Sigmoid colon (tissue), 7 donors: ENCODE measurements at places on chromosomes 11 and 22. TPM values are rescaled to one million over a fixed set of nuclear protein-coding genes. Genes with fewer than 3 reads are reported as not detected.

DNA sequence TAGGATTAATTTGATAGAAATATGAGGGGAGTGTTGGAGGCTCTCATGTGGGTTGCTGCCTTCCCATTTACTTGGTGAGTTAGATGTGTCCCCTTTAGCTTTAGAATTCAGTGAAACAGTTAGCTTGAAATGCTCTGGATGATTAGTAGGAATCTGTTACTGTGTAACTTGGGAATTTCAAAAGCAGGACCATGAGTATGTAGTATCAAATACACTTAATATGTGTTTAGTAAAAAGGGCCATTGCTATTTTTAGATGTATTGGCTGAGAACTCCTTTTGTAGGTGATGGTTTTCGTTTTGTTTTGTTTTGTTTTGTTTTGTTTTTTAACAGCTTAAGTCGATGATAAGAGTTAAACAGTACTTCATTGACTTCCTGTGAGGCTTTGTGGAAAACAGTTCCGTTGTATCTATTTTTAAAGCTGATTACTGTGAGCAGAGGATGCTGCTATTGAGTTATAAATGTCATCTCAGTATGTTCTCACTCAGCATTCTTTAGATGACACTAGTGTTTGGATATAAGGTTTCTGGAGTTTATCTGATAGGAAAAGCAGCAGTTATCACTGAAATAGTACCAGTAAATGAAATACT is 53.5 kb downstream of the MCAM start:
- DNase-seq: no peak

Gene GSTP1
- total RNA-seq: 702 TPM

DNA sequence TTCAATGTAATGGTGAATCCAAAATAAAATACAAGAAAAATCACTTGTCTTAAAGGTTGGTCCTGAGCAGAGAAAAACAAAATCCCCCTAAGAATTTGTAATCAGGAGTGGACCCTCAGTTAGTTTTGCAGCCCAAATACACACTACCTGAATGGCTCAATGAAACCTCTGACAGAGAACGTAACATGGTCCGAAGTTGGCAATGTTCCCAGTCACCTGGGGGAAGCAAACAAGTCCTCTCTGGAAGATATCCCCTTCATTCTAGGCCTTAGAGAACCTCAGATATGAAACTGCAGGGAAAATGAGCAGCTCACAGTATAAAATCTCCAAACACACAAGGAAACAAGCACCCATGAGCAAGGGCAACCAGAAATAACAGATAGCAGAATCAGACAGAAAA is 58.2 kb downstream of the MORC2 start:
- DNase-seq: peak; percentile 26

Gene SPA17
- total RNA-seq: 5.4 TPM

Gene OR56A1
- total RNA-seq: not detected

Gene AQP11
- total RNA-seq: 0.54 TPM

DNA sequence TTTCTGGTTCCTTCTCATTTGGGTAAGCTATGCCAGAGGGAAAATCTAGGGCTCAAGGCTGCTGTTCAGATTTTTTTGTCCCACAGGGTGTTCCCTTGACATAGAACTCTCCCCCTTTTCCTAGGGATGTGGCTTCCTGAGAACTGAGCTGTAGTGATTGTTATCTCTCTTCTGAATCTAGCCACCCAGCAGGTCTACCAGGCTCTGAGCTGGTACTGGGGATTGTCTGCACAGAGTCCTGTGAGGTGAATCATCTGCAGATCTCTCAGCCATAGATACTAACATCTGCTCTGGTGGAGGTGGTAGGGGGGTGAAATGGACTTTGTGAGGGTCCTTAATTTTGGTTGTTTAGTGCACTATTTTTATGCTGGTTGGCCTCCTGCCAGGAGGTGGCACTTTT is 167.3 kb upstream of the PGR start:
- no peak for DNase-seq

DNA sequence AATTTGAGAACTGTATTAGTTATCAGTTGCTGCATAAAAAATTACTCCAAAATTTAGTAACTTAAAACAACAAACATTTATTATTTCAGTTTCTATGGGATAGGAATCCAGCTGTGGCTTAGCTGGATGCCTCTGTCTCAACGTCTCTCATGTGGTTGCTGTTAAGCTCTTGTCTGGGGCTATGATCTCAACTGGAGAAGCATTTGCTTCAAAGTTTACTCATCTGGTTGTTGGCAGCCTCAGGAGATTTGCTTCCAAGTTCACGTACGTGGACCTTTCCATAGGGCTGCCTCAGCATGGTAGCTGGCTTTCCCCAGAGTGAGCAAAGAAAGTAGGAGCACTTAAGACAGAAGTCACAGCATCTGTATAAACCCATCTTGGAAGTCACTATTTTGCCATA is 144.9 kb upstream of the SESN3 start:
- DNase-seq: no peak

Gene FBLN1
- 230 TPM for total RNA-seq

DNA sequence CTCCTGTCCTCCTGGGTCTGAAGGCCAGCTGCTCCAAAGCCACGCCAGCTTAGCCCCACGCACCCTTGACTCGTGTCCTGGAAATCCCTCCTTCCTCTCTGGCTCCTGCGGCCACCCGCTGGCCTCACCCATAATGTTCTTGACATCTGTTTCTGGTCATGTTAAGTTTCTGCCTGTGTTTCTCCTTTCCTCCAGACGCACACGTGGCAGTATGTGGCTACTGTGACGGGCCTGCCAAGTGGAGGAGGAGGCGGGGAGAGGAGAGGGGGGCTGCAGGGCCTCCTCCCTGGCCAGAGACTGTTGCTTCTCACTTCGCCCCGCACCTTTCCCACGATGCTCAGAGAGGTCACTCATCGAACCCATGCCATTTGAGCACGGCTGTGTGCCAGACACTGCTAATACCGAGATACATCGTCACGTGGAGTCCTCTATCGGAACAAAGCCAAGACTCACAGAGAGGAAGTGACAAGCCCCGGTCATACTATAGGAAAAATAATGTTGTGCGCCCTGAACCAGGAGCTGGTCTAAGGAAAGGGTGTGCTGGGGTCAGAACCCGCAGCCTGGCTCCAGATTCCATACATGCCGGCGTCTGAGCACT is 11.5 kb downstream of the C1QTNF6 start:
- DNase-seq: peak; percentile 88

Gene TEX12
- total RNA-seq: not detected

Gene ASCL2
- not detected for total RNA-seq

DNA sequence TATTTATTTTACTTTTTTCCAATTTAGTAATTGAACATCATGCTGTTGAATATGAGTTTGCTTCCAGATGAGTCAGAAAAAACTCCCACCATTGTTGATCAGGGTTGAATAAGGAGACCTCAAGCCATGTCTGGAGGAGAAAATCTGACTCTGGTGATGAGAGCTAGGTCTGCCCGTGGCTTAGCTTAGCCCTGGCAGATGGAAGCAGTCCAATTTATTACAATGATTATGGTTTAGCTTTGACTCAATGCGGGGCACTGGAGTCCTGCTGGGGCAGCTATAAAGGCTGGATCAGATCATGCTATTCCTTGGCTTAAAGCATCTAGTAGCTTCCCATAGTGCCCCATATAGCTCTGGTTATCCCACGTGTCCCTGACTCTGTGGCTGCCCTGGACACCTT is 506.5 kb downstream of the MN1 start:
- DNase-seq: no peak

Gene CRYBB3
- not detected for total RNA-seq

Gene SLC22A12
- total RNA-seq: not detected

Gene PHLDA2
- not detected for total RNA-seq

Gene SLC7A4
- total RNA-seq: 0.41 TPM

DNA sequence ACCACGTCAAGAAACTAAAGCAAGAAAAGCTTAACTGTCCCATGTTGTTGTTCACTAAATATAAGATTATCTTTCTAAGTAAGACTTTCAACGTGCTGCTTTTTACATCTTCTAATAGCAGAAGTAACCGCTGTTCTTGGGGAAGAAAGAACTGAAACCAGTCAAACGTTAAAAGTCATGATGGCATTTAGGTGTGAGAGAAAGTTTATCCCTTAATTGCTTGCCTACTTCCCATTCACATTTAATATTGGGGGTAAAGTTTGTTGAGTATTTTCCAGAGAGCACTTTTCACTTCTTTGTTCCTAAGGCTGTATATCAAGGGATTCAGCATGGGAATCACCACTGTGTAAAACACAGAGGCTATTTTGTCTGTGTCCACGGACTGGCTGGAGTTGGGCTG is 970 bp downstream of the OR5B21 start:
- no peak for DNase-seq

GRCh38 chr11:69481393-69481844 is at the start of gene LINC01488:
TSS of gene LINC01488 (plus strand) at chr11:69481663.
- no peak for DNase-seq

- DNase-seq: no peak
Measured at GRCh38 chr11:35709376-35709775, 46.8 kb downstream of the TRIM44 start.

Gene TMEM184B
- 96.4 TPM for total RNA-seq

DNA sequence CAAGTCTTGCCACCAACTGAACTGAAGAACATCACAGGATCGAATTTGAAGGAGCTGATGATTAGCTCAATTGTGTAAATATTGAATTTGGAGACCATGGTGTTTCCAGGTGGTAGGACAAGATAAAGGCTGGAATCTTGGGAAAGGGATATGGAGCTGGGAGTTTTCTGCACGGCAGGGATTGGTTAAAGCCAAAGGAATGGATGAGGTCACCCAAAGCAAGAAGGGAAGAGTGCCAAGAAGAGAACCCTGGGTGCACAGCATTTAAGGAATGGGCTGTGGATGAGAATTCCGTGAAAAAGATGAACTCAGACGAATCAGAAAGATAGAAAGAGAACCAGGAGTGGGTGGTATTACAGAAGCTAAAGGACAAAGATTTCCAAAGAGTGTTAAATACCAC is 29.4 kb upstream of the RRAS2 start:
- DNase-seq: no peak

- no peak for DNase-seq
Measured at GRCh38 chr11:85717429-85717828, 31.4 kb upstream of the CCDC89 start.

- peak; percentile 84 for DNase-seq
Measured at GRCh38 chr22:32920032-32920628, 118.6 kb downstream of the TIMP3 start.

Gene PDXP
- 12.8 TPM for total RNA-seq

Gene MCAM
- total RNA-seq: 978 TPM

Gene SCT
- not detected for total RNA-seq

- DNase-seq: no peak
Measured at GRCh38 chr22:46916886-46917770, 154.7 kb downstream of the TBC1D22A start.

DNA sequence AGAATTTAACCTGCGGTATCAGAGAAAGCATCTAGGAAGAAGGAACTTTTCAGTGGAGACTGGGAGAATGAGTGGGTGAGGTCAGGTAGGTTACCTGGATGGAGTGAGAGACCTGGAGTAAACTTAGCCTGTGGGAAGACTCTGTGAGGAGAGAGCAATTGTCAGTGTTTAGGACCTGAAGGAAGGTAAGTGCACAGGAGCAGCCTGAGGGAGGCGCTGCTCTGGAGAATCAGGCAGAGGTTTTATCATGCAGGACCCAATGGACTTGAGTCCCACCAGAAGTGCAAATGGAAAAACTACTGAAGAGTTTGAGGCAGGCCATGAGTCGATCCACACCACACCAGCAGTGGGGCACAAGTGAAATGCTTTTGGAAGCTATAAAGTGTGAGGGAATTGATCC is 10.6 kb upstream of the IFTAP start:
- no peak for DNase-seq

DNA sequence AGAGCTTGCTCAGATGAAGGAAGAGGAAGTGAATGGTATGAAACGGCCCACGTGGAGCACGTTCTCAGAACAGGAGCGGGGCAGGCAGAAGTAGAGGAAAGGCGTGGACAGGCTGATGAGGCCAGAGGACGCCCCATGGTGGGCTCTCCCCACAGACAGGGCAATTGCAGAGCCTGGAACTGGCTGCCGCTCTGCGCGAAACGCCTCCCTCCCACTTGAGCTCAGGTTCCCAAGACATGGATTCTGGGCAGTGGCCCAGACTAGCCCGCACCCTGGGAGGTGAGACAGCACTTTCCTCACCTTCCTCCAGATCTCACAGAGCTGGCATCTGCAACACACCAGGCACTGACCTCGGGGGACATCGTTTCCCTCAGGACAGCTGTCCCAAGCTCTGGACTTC is 117.6 kb downstream of the PHF21B start:
- no peak for DNase-seq

DNA sequence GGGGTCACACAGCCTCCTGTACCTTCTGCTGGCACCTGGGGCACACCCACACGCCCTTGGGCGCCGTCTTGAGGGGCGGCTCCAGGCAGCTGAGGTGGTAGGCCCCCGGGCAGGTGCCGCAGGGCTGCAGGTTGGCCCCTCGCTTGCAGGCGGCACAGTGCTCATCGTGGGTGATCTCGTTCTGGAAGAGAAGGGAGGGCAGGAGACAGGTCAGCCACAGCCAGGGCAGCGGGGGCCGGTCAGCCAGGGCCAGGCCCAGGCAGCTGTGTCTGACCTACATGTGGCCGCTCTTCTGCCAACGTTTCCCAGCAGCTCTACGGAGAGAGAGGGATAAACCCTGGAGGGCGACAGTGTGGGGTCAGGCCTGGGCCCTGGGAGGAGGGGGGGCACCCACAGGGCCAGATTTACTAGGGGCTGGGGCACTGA is 121.9 kb downstream of the PHF21B start:
- DNase-seq: no peak

GRCh38 chr11:695288-695537 is 191 bp upstream of the DEAF1 start:
- DNase-seq: no peak

DNA sequence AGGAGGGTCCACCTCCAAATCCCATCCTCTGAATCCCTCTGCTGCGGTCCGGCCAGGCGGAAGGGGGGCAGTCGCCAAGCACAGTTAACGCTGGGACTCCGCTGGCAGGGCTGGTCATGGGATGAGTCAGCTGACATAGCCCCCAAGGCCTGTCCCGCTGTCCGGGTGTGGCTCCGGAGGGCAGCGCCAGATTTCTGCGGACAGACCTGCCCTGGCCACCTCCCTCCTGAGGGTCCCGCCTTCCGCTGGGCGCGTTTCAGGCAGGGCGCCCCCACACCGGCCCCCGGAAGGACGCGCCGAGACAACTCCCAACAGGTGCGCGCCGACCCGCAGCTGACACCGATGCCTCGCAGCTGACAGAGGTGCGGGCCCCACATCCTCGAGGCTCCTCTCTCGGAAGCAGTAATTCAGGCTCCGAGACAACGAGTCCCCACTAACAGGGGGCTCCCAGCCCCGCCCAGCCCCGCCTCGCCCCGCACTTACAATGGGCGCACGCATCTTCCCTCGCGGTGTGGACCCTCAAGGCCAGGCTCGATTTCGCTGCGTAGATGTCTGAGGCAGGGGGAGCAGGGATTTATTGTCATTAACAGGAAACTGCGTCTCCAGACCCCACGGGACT is 607 bp downstream of the PLAAT3 start:
- DNase-seq: peak; percentile 84

Gene ST14
- 3.9 TPM for total RNA-seq

DNA sequence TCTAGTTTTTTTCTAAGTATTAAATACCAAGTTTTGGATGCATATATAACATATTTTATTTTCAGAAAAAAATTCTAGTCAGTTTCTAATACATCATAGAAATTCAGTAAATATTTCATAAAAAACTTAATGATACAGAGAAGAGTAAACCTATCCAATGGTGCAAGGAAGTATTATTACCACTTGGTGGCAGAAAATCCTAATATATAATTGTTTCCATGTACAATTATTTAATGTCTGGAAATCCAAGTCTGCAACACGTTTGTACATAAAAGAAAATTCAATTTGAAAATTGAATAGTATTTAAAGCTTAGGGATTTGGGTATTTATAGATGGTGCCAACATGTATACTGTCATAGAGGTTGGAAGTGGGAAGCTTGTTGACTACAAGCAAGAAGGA is 127.0 kb downstream of the TRPC6 start:
- no peak for DNase-seq

Gene OMP
- not detected for total RNA-seq

Gene MRGPRE
- 1.1 TPM for total RNA-seq

Gene SLC29A2
- total RNA-seq: 0.99 TPM
